ENCODE measurements at places on chromosomes 16 and 17.

- DNase-seq = no peak
Measured at GRCh38 chr16:53523971-53524548, 21.1 kb upstream of the AKTIP start.

DNA sequence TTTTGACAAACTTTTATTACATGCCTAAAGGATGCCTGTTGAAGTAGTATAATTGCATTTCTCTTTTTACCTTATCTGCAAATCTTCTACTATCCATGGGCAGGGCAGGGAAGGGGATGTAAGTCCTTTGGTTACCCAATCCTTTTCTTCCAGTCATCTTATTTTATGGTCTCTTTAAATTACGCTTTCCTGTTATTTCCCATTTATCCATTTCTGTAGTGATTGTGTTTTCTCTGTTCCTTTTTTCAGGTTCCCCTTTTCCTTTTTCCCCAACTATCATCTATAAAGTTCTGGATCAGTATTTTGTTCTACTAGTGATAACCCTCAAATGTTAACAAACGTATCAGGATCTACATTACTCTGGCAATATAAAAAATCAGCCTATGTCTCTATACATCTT is 3.3 kb upstream of the ABCA9 start:
- no peak for DNase-seq

DNA sequence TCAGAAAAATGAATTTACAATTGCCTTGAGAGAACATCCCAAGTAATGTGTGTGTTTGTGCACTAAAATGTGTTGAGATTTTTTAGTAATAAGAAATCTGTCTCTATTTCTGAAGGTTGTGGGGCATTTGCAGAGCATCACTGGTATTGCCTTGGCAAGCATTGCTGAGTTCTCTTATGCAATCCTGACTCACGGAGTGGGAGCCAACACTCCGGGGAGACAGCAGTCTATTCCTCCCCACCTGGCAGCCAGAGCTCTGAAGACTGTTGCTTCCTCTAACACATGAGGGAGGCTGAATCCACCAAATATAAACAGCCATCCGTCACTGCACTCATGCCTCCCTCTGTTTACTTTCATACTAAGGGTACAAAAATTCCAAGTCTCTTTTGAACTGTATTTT is 10.6 kb downstream of the CNTD1 start:
- no peak for DNase-seq

DNA sequence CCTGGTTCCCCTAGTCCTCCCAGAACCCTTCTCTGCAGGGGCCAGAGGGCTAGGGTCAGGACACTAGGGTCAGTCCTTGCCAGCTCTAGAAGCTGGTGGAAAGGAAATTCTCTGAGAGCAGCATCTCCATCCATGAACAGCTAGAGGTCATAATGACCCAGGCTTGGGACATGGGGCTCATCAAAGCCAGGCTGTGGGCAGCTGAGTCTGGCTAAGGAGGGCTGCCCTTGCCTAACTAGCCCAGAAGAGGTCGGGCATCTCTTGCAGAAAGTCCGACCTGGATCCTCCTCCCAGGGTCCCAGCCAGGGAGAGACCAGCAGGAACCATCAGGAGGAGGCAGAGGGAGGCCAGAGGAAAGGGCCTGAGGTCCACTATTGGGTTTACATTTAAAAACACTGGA is 4.3 kb downstream of the MPO start:
- DNase-seq = no peak

GRCh38 chr16:88055356-88055755 is 104.1 kb downstream of the BANP start:
- no peak for DNase-seq

DNA sequence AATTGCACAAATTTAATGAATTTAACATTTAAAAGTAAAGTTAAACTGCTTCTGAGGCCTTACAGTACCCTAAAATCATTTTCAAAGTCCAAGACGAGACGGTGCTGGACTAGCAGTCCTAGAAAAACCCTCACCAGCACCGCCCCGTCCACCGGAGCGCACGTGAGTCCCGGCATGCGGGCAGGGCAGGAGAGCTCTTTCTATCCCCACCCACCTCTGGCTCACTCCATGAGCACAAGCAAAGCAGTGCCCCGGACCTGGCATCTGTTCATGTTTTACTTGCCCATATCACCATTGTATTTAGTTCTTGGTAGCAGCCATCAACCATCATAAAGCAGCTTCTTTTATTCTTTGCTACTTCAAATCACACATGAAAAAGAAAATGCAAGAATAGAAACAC is 41.7 kb downstream of the ANKRD11 start:
- DNase-seq = no peak

GRCh38 chr17:68512960-68513474 is 787 bp downstream of the PRKAR1A start:
- no peak for DNase-seq

DNA sequence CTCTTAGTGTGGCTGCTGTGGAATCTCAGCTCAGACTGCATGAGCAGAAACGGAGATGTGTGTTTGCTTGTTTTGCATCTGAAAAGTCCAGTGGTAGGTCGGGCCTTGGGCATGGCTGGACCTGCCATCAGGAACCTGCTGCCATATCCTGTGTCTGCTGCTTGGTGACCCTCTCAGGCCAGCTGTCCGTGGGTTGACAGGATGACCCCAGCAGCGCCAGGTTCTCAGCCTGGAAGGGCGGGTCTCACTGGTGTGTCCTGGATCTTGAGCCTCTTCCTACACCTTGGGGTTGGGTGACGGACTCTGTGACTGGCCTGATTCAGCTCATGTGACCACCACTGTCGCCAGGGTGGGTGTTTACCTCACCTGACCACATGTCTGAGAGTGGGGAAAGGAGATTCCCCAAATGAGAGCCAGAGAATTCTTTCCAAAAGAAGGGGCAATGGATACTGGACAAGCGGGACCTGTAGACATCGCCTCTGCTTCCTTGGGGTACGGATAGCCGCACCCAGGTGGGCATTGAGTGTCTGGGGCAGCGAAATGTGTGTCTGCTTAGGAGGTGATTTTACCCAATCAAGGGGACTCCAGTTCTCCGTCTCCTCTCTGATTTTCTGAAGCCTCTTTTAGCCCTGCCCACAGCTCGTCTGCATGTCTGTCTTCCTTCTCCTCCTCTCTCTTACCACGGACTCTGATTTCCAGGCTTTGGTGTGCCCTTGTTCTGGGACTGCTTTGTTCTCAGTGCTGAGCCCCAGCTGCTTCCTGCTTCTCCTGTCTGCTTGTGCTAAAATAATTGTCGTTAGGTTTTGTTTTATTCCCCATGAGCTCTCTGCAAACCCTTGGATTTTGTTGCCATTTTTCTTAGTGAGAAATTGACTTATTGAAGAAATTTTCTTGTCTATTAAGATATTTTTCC is 399.7 kb downstream of the CPPED1 start:
- no peak for DNase-seq

GRCh38 chr17:799261-799660 is 17.1 kb downstream of the MRM3 start:
- no peak for DNase-seq

DNA sequence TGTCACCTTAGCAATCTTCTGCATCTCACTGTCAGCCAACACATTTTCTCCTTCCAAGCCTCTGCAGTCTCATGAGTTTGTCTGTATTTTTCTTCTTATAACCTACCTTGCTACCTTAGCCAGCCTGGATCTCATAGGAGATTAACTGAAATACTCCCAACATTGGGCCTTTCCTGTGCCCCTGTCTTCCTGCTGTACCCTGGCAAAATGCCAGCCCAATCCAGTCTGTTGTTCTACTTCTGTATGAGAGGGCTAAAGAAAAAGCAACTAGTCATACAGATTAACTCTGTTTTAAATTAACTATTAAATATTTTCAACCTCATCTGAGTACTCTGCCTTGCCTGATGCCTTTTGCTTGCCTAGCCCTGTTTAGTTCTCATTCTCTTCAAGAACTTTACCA is 18.4 kb downstream of the GOSR1 start:
- no peak for DNase-seq

- DNase-seq = no peak
Measured at GRCh38 chr17:5533486-5534315, 47.3 kb downstream of the MIS12 start.

DNA sequence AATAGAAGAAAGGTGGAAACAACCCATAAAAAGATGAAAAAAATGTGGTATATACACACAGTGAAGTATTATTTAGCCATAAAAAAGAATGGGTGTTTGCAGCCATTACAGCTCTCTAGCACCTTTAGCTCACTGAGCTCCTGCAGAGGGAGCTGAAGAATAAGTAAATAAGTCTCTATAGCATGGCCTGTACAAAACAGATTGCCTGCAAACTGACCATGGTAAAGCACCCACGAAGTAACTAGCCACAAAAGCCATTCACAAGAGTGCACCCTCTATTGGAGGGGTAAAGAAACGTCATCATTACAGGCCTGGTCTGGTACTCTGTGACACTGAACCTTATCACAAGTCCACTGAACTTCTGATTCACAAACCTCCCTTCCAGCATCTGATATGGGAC is 76.3 kb downstream of the USP32 start:
- no peak for DNase-seq

GRCh38 chr17:28760601-28761562 is 17.1 kb downstream of the TRAF4 start:
- no peak for DNase-seq

DNA sequence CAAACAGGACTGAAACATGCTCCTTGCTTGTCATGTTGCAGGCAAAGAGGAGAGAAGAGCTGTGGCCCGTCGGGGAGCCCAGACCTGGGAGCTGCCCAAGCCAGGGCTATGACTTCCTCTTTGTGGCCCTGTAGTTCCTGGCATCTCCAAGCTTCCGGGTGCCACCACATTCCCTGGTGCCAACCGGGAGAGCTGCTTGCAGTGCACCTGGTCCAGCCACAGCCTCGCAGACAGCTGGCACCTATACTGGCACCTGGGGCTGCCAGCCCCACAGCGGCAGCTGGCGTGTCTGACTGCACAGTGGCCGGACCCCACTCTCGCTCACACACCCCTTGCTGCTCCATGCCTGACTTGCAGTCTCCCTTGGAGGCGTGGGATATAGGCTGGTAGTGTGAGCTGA is 37.1 kb upstream of the FOXJ1 start:
- DNase-seq = no peak

DNA sequence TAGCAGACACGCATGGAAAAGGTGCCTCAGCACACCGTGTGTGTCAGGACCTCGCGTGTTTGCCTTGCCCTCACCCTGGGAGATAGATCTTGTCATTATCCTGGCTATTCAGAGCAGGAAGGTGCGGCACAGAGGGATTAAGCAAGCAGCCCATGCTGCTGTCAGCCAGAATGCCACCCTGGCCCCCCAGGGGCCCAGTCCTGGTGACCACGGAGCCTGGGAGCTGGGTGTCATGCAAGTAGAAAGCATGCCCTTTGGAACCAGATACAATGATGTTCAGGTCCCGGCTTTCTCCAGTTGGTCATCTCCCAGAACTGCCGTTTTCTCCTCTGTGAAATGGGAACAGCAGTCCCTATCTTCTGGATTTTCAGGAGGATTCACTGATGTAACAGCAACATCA is 29.9 kb downstream of the CACNG4 start:
- no peak for DNase-seq

Measured in stimulated activated CD4-positive, alpha-beta T cell treated with anti-CD3 and anti-CD28 coated beads, Interleukin-4, amount 100 ng/mL, for 48 hours (primary cell).